ENCODE measurements at places on chromosomes 11 and 22.

- DNase-seq, result no peak
These were observed 20.1 kb upstream of the BDNF start for GRCh38 chr11:27720277-27720830.

- DNase-seq, result no peak
These were observed 868.5 kb downstream of the TBC1D22A start for GRCh38 chr22:47630741-47631534.

DNA sequence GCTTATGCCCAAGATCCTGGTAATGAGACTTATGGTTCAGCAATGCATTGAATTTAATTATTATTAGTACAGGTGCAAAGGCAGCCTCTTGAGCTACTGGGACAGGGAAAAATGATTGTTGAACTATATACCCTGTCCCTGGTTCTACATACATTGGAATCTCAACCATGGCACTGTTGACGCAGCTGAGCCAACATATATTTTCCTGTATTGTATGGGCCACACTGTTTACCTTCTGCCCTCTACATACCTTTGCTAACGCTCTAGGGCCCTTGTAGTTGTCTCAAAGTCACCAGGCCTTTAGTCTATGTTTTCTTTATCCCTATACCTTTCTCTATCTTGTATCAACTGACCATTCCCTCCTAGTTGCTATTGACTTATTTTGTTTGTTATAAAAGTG is 22.6 kb downstream of the KREMEN1 start:
- no peak for DNase-seq

DNA sequence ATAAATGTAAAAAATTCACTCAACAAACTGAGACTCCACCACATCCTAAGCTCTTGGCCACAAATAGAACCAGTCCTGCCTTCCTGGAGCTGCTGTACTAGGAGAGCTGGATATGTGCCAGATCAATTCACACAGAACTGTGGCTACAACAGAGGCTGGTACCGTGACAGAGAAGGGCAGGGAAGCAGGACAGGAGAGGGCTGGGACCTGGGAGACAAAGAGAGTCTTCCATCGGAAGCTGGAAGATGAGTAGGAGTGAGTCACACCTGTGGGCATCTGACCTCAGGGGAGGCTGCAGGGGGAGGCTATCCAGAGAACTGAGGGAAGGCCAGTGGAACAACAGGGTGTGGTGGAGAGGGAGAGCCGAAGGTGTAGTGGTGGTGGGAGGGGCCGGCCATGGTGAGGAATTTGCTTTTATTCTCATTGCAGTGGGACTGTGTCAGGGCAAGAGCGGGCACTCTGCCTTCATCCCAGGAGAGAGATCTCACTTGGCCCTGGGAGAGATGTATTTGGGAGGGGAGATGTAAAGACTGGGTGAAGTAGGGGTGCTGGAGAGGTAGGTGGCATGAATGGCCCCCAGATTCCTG is 1.9 kb upstream of the LTBP3 start:
- peak; percentile 37 for DNase-seq

- no peak for DNase-seq
These were observed 3.0 kb downstream of the GAS2L1 start for GRCh38 chr22:29309332-29310064.

- no peak for DNase-seq
These were observed 100.9 kb downstream of the FAM76B start for GRCh38 chr11:95688501-95689222.

GRCh38 chr11:43933226-43933607 is 9.2 kb upstream of the C11orf96 start:
- DNase-seq, result no peak

DNA sequence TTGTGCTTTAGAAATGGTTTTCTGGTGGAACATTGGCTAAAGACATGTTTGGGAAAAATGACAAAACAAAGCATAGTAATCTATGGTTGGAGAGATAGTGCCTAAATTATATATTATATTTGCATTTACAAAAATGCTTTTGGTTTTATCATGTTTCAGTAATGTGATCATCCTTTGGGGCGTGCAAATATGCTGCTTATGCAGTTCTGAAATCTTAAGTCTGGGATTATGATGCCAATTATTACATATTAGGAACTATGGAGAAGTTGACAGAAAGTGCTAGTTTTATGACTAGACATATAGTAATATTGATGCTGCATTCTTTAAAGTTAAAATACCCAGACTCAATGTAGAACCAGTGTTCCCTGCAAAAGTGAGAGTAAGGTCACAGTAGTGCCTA is 655.0 kb downstream of the METTL15 start:
- DNase-seq, result no peak

GRCh38 chr22:37676736-37677492 is 1.5 kb downstream of the LGALS1 start:
- DNase-seq, result peak; percentile 98

- DNase-seq, result no peak
These were observed 57.6 kb downstream of the REXO2 start for GRCh38 chr11:114496915-114497314.

DNA sequence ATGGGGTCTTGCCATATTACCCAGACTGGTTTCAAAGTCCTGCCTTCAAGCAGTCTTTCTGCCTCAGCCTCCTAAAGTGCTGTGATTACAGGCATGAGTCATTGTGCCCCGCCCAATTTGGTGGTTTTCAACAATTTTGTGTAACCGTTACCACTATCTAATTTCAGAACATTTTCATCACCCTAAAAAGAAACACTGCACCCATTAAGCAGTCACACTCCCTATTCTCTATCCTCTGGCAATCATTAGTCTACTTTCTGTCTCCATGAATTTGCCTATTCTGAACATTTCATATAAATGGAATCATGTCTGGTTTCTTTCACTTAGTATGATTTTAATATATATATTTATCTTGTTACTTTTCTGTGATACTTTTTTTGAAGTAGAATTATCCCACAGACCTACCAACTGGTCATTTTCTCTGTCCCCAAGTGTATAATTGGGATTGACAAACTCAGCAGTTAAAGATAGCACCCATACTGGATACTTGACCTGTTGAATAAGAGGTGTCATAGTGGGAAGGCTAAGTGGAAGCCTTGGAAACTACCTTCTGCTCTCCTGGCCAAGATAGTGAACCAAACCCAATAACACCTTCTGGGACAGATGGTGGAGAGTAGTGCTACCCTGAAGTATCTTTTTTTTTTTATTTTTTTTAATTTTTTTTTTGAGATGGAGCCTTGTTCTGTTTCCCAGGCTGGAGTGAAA is 64.8 kb downstream of the STIM1 start:
- DNase-seq, result peak; percentile 86

DNA sequence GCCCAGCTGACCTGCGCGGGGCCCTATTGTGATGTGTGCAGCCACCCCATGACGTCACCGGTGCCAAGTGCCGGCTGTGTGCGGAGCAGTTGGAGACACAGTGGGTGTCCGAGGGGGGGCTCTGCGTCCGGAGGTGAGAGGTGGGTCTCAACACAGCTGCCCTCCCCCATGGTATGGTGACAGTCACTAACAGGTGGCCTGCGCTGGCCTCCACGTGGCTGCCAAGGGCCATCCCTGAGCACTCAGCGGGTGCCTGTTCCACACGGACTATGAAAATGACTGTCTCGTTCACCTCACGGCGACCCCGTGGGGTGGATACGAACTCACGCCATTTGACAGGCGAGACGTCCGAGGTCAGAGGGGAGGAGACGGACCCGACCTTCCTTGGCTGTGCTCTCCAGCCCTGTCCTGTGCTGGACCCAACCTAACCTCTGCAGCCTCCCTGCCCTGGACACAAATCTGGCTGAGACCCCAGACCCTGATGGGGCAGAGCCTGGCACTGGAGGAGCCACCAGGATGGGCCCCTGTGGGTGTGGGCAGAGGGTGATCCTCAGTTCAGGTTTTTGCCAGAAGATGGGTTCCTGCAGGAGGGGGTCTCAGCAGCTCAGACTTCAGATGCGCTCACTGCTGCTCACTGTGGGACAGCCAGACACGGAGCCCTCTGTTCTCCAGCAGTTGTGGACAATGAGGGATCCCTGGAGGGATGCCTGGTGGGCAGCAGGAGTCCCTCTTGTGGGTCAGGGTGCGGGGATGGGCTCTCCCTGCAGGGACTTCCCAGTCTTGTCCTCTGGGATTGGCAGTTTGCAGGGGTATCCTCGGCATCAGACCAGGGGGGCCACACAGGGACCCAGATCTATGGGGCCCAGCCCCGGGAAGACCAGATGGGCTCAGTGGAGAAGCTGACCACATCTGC is 6.3 kb downstream of the HRAS start:
- no peak for DNase-seq

DNA sequence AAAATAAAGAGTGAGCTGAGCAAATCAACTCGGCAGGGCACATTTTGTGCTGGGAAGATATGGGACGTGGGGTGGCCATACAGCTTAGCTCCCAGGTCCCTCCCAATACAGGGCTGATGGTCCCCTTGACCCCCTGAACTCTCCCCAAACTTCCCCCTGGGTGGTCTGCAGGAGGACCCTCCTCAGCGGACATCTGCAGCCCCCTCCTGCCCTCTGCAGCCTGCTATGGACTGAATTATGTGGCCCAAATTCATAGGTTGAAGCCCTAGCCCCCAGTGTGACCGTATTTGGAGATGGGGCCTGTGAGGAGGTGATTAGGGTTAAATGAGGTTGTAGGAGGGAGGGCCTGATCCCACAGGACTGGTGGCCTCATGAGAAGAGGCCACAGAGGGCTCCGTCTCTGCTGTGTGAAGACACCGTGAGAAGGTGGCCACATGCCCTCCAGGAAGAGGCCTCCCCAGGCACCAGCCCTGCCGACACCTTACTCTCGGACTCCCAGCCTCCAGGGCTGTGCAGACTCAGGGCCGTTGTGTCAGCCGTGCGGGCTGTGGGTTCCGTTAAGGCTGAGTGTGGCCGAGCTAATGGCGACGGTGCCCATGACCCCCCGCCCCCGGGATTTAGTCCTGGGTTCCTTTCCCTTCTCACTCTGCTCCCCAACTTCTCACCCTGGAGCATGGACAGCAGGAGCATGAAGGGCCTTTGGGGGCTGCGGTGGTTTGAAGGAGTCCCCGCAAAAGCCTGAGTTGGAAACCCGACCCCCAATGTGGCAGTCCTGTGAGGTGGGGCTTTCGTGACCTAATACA is 1042.8 kb downstream of the BRD1 start:
- no peak for DNase-seq

GRCh38 chr11:98061858-98062257 is 958.9 kb upstream of the CNTN5 start:
- DNase-seq, result no peak

GRCh38 chr22:35690001-35690400 is 27.7 kb upstream of the APOL5 start:
- no peak for DNase-seq

DNA sequence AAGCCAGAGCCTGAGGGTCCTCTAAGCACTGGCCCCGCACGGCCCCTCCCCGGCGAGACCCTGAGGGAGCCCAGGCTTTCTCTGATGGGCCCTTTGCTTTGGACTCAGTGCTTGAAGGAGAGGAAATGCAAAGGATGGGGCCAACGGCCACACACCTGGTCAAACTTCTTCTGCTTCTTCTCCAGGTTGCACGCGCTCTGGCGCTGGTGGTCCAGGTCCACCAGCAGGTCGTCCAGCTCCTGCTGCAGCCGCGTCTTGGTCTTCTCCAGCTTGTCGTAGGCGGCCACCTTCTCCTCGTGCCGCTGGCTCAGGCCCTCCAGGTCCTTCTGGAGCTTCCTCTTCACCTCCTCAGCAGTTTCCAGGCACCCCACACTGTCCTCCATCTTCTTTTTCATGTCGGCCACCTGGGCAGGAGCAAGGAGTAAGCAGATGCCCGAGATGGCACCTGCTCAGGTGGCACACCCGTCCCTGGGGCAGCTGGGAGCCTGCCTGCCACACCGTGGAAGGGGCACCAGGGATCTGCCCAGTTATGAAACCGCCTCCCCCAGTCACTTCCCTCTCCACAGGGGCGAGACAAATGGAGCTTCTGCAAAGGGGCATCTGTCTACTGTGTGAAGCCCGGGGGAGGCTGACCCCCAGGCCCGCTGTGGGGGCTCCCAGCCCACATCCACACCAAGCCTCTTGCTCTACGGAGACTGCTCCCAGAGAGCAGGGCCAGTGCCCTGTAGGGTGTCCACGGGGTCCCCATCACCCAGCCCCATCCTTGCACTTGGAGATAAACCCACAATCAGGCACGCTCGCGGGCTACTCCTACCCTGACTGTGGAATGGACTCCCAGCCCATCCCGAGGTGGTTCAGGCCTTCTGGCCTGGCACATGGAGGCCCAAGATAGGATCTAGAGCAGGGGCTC is 39.2 kb downstream of the APOL1 start:
- DNase-seq, result no peak

GRCh38 chr11:80815752-80816453 is 1375.1 kb upstream of the TENM4 start:
- no peak for DNase-seq

DNA sequence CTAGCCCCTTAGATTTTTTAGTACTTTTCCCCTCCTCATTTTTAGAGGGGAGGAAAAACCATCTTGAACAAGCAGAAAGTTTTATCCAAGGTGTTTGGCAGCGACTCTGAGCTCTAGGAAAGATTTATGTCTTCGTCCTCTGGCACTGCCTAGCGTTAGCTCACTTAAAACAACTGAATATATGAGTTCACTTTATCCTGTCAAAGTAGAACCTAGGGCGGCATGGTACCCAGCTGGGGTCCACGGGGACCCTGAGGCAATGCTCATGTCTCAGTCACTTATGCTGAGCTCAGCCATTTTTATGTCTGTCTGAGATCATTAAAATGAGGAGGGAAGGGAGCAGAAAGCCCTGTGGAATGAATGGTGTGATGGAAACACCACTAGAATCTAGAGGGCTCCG is 14.2 kb upstream of the VSIG10L2 start:
- DNase-seq, result no peak

DNA sequence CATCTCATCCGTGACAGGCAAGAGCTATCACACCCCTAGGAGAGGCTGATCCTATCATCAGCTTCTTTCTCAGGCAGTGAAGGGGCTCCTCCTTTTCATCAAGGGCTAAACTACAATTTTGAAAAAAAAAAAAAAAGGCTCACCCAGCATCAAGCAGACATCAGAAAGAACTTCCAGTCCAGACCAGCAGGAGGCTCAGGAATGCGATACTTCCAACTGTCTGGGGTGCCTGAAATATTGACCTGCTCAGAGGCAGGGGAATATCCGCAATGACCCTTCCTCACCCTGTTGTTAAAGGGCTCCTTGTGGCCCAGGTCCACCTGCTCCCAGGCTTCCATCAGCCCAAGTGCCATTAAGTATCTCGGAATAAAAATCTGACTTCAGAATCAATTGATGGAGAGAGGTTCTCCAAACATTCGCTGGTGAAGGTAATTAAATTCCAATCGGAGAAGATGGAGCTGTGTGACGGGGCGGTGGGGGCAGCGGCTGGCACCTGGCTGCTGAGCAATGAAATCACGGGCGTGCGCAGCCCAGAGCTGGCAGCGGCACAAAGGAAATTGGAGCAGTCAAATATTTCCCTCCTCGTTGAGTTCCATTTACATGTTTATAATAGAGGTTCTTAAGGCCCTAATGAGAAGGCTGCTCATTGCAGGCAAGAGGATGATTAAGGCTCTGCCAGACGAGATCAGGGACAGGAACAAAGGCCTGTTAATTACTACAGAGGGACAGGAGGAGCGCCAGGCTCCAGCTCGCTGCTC is 69.0 kb upstream of the THY1 start:
- peak; percentile 13 for DNase-seq

DNA sequence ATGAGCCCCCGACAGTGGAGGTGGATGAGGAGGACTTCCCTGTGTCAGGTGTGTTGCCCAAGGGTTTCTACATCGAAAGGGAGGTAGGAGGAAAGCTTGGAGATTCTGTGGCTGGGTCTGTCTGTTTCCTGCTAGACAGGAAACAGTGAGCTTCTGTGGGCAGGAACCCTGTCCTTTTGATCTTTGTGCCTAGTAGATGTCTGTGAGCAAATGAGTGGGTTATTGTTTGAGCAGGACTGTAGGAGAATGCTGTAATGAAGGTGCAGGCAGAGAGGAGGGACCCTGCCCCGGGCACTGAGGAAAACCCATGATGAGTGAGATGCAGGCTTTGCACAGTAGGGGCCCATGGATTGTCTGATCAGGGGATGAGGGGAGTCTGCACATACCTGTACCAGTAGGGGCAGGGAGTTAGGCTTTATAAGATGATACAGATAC is 14.0 kb downstream of the USP35 start:
- DNase-seq, result no peak
